PC-9 (cell line): ENCODE measurements at places on chromosomes 2 and 18. TPM values are rescaled to one million over a fixed set of nuclear protein-coding genes. Genes with fewer than 3 reads are reported as not detected.

GRCh38 chr2:159131267-159131913, 155.1 kb downstream of the WDSUB1 start:
- DNase-seq, result no peak

DNA sequence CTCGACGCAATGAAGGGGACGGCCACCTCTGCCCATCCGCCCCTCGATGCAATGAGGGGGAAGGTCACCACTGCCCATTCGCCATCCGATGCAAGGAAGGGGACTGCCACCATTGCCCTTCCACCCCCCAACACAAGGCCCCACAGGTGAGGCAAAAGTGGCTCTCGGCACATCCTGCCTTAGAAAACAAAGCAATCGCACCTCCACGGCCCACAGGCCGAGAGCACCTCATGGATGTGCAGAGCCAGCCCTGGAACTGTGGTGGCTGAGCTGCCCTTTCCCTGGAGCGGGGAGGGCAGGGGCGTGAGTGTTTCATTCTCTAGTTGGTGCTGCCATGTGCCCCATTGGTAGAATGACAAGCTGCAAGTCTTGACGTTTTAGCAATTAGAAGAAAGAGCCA, 320.6 kb upstream of the SALL3 start:
- no peak for DNase-seq

GRCh38 chr2:7594211-7594610, 677.0 kb downstream of the RNF144A start:
- no peak for DNase-seq

GRCh38 chr2:24754985-24755705, 38.0 kb downstream of the PTRHD1 start:
- no peak for DNase-seq

- no peak for DNase-seq
These were observed 37.0 kb downstream of the SMAD7 start for GRCh38 chr18:48913775-48914174.

- no peak for DNase-seq
These were observed 436.3 kb downstream of the CBLN2 start for GRCh38 chr18:72107647-72108383.

DNA sequence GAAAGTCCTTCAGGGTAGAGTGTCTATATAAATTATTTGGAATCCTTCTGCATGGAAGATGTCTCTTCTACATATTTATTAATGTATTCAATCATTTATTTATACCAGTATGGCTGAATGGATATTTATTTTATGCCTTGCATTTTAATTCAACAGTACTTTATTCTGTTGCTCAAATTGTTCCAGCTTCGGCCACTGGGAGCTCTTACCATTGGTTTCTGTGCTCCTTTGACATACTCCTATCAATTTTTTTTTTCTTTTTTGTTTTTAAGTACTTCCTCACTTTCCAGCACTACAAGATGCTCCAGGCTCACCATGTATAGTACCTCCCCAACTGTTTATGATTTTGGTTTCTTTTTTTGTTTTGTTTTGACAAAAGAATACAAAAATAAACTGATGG, 39.4 kb upstream of the WIPF1 start:
- no peak for DNase-seq

DNA sequence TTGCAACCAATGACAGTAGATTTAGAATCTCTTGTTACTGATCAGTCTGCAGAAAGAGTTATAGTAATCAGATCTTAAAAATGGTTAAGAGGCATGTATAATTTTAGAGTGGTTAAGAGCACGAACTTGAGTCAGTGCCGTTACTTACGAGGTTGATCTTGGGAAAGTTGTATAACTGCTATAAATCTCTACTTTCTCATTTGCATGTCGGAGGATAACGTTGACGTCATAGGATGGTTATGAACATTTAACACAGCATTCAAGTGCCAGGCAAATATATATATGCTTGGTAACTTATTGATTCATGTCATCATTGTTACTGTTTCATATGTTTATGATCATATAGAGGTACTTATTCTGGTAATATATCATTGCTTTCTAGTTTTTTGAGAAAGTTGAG, 146.2 kb downstream of the ARHGAP28 start:
- DNase-seq, result no peak

DNA sequence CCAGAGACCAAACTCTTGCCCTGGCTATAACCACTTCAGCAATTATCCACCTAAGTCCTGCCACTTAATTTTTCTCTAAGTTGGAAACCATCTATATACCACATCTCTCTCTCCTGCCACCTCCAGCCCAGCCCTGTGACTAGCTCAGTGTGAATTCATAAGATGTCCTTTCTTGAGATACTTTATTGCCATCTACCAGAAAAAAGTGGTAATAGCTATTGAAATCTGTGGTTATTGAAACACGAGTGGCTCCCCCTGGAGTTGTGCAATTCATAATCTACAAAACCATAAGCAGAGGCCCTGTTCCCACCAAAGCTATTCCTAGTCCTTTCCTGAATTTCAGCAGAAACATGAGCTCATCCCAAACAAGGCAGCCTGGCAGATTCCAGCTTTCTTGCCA, 324.0 kb downstream of the TXNL1 start:
- DNase-seq, result no peak

DNA sequence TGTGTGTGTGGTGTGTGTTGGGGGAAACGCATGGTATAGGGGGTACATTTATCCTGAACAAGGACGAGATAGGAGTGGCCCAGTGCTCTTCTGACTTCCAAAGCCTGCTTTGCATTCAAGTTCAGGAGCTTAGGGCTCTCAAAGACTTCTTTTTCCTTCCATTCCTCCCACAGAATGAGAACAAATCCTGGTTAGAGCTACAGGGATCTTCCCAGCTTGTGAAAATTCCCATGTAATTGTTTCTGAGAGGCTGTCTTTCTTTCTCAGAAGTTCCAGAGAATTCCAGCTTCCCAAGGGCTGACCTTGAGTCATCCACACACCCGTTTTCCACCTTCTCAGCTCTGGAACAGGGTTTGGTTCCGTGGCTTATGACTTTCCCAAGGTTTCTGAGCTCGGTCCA, 38.9 kb downstream of the FASTKD2 start:
- DNase-seq, result no peak

DNA sequence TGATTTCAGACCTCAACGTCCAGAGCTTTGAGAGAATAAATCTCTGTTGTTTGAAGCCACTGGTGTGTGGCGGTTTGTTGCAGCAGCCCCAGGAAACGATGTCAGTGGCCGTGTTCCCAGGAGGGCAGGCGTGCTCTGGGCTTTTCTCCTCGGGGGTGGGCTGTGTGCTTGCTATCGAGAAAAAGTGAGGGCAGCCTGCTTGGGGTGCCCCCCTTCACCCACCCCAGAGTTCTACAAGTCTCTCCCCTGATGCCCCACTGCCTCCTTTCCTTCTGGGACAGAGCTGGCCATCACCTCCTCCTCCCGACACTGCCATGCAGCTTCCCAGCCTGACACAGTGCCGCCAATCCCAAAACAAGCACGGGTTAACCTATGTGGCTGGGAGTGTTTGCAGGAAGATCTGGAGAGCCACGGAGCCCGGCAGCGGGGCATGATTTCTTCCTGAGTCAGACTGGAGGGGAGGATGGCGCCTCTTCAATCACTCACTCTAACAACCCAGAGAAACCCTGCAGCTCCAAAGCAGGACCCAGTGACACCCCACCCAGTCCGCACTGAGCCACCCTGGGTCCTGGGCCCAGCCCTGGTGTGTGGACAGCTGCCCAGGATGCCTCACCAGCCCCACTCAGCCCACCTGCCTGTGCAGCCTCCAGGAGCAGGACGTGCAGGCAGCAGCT, 213.7 kb upstream of the RAB6C start:
- no peak for DNase-seq

GRCh38 chr18:484749-485464, 15.6 kb downstream of the COLEC12 start:
- DNase-seq, result no peak

DNA sequence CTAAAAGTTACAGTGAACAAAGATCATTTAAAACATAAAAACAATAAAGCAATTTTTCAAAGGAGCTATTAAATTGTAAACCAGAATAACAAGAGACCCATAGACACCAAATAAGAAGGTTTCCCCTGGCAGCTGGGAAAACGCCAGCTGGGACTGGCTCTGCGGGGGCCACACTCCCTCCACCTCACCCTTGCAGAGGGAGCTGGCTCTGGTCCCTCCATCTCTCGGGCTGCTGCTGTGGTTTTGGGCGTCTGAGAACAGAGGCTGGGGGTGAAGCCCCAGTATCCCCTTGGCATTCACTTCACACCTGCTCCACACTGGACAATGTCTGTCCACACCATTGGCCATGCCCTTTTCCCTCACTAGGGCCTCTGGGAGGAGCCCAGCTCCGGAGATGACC, 62.1 kb upstream of the OTOS start:
- DNase-seq, result no peak

- no peak for DNase-seq
These were observed 104.9 kb downstream of the CERS6 start for GRCh38 chr2:168560817-168561499.

- DNase-seq, result no peak
These were observed 390 bp downstream of the PCARE start for GRCh38 chr2:29073933-29074332.

- DNase-seq, result no peak
These were observed 219.6 kb upstream of the ID2 start for GRCh38 chr2:8462280-8462679.

- DNase-seq, result no peak
These were observed 1641.9 kb upstream of the PIK3C3 start for GRCh38 chr18:40313030-40313642.

DNA sequence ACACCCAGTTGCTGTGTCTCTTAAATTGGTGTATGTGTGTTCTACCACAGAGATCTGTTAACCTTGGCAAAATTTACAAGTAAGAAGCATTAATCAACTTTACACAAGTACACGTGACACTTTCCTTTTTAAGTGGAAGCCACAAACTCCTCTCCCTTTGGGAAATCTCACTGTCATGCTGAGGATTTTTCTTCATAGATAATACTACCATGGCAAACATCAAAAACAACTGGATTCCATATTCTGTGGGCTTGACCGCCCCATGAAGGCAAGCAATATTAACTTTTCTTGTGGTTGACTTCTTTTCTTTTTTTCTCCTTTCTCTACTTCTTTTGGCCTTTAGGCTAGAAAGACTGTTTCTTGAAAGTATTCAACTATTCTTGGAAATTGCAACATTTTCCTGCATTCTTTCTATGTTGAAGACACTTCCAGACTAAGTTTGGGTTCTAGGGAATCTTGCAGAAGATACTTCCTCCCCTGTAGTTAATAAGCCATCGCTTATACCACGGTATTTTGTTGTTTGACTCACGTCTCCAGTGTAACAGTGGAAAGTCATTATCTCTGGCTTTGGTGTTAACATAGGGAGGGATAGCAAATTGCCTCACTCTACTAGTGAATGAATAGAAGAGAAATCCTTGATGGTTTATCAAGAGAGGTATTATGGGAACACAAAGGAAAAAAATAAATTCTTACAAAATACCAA, 79.5 kb downstream of the SLC8A1 start:
- DNase-seq, result no peak

DNA sequence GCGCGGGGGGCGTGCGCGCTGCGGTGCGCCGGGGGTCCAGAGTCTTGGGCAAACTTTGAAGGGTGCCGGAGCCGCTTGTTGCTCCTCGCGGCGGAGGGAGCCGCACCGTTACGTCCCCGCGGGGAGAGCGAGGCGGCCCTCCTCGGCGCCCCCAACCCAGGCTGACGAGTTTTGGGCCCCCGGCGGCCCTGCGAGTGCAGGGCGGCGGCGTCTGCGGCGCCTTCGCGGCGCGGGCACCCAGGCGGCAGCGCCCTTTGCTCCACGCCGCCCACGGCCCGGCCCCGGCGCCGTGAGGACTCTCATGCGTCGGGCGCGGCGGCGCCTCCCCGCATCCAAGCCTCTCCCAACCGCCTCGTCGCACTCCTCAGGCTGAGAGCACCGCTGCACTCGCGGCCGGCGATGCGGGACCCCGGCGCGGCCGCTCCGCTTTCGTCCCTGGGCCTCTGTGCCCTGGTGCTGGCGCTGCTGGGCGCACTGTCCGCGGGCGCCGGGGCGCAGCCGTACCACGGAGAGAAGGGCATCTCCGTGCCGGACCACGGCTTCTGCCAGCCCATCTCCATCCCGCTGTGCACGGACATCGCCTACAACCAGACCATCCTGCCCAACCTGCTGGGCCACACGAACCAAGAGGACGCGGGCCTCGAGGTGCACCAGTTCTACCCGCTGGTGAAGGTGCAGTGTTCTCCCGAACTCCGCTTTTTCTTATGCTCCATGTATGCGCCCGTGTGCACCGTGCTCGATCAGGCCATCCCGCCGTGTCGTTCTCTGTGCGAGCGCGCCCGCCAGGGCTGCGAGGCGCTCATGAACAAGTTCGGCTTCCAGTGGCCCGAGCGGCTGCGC, 814 bp downstream of the FZD7 start:
- peak; percentile 27 for DNase-seq

GRCh38 chr2:197079832-197080555, 153.5 kb upstream of the PGAP1 start:
- DNase-seq, result no peak

GRCh38 chr2:3079959-3080948, 297.4 kb downstream of the EIPR1 start:
- DNase-seq, result no peak

- no peak for DNase-seq
These were observed 148.1 kb upstream of the SERPINE2 start for GRCh38 chr2:224187220-224187619.

Gene RAB17
- total RNA-seq, result 86.3 and 88.1 TPM in 2 replicates

Gene MDH1B
- 2.7 and 4.1 TPM in 2 replicates for total RNA-seq

Gene ABCB11
- not detected in 2 replicates for total RNA-seq

Gene MC4R
- not detected in 2 replicates for total RNA-seq

Gene NXPH2
- total RNA-seq, result not detected in 2 replicates

Gene SIX2
- total RNA-seq, result 10.2 and 11.9 TPM in 2 replicates

Gene DNAJC5G
- total RNA-seq, result not detected in 2 replicates

Gene MEP1B
- total RNA-seq, result not detected in 2 replicates

Gene NAGK
- total RNA-seq, result 32.6 and 34.1 TPM in 2 replicates

Gene ALPP
- 47.5 and 57.8 TPM in 2 replicates for total RNA-seq
